Effector memory CD4-positive, alpha-beta T cell (primary cell): ENCODE measurements at places on chromosomes 12 and 14.

GRCh38 chr14:69313176-69313575 is 53.2 kb downstream of the GALNT16 start:
- DNase-seq, result no peak

- DNase-seq, result no peak
Observed at GRCh38 chr12:127487031-127487430, 779.9 kb upstream of the TMEM132C start.

DNA sequence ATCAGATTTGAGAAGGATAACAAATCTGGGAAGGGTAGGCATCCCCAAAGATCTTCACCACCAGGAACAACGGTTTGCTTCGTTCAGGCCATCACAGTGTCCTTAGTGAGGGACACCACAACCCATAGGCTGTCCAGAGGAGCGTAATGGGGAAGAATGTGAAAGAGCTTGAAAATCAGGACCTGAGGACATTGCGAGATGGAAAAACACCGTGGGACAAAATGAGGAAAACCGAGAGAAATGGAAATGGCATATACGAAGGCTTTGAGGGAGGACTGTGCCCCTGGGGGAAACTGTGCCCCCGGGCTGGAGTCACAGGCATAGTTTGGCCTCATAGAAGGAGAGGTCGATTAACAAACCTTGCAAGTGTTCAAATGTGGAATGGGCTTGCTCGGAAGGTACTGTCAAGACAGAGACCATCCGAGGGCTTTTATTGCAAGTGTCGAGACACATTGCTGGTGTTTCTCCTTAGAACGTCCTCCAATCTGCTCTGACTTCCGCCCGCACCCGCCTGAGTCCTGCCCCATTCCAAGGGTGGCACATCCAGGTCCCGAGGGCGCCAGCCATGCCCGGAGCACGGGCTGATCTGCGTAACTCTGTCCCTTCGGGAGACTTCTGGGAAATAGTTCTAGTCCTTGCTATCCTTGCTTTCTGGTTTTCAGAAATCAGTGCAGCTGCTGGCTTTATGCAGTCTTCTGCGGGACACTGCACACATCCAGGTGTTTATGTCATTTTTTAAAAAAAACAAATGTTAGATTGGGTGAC is 885 bp upstream of the PALS1 start:
- peak; percentile 20 for DNase-seq

DNA sequence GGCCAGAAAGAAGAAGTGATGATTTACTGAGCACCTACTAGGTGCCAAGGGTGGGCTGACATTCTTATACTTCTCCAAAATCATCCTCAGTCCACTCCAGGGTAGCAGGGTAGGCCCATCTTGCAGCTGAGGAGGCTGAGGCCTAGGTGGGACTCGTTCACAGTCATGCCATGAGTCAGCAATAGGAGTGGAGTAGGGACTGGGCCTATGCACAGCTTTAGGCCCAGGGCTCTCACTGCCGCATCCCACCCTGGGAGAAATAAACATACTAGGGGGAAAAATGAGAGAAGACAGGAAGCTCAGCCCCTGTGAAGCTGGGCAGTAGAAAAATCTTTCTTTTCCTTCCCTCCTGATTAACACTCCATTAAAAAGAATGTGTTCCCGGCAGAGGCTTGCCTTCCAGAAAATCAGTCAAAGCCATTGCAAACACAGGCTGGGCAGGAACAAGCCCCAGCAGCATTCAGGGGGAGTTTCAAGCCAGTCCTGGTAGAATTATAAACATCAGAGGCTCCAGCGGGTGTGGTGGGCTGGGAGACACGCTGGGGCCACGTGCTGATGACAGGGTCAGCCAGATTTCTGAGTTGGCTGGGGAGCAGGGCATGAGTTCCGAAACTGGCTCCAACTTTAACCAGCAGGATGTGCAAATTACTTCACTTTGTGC is 1.8 kb downstream of the HSPB8 start:
- no peak for DNase-seq

GRCh38 chr12:4108803-4109345 is 164.7 kb upstream of the CCND2 start:
- no peak for DNase-seq
